ENCODE measurements at places on chromosomes 5 and 9.

GRCh38 chr9:126722922-126723806 is 81.7 kb upstream of the ZBTB43 start:
- no peak for DNase-seq

- no peak for DNase-seq
Measured at GRCh38 chr9:135563858-135564257, 2.3 kb downstream of the PAEP start.

GRCh38 chr9:75851917-75852316 is 38.6 kb upstream of the PCSK5 start:
- no peak for DNase-seq

DNA sequence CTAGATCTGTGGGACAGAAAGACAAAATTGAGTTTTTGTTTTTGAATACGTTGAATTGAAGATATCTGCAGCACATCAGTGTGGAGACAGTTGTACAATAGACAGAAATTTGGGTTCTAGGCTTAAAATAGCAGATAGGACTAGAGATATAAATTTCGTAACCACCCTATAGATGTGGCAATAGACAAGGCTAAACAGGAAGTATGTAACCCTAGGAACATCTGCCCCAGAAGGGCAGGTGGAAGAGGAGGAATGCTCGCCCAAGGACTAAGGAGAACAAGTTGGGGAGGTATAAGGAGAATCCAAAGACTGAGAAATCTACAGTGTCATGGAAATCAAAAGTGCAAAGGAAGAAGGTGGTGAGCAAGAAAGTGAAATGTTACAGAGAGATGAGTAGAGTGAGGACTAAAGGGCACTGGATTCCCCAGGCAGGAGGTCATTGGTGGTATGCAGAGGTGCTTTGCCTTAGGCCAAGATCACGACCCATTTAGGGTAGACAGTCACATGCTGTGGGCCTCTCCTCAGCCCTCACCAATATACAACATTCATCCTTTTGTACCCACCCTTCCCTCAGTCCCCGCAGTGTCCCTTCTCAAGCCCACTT is 109.1 kb upstream of the ELL2 start:
- no peak for DNase-seq

GRCh38 chr9:98248737-98249474 is 6.5 kb downstream of the TBC1D2 start:
- DNase-seq = no peak

GRCh38 chr5:87125766-87126165 is 141.9 kb upstream of the RASA1 start:
- DNase-seq = no peak

All from right forelimb (tissue), 1 donor.